ENCODE measurements at places on chromosomes 16 and 17. TPM values are rescaled to one million over a fixed set of nuclear protein-coding genes. Genes with fewer than 3 reads are reported as not detected.

Gene SLC6A2
- total RNA-seq, result 0.20 TPM

Gene TBC1D3E
- total RNA-seq, result not detected

Gene MILR1
- not detected for total RNA-seq

Gene NT5M
- 10.8 TPM for total RNA-seq

Gene AIPL1
- total RNA-seq, result 0.46 TPM

Gene FOXL1
- 0.34 TPM for total RNA-seq

Gene HS3ST6
- total RNA-seq, result 1.0 TPM

Gene FOXN1
- total RNA-seq, result not detected

Gene SCNN1G
- 0.78 TPM for total RNA-seq

Gene SHBG
- total RNA-seq, result 1.1 TPM

Gene TEDC2
- 61.6 TPM for total RNA-seq

Gene ITGAD
- not detected for total RNA-seq

Gene DOC2B
- 2.7 TPM for total RNA-seq

Gene EFCAB5
- total RNA-seq, result 0.59 TPM

Gene RNF167
- total RNA-seq, result 143 TPM

Gene DOC2A
- total RNA-seq, result 16.4 TPM
